ENCODE measurements at places on chromosomes 4 and X. TPM values are rescaled to one million over a fixed set of nuclear protein-coding genes. Genes with fewer than 3 reads are reported as not detected.

DNA sequence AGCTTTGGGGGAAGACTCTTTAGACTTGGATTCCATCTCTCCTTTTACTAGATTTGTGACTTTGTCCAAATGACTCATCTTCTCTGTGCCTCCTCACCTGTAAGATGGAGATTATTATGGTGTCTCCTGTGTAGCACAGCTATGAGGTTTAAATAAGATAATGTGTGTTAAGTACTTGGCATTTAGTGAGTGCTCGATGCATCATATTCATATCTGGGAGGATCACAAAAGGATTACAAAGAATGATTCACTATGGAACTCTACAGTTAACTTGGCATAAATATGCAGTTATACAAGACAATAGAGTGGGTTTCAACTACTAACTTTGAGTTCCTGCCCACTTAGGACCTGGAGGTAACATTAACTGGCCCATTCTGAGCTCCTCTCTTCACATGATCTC lies 2.3 kb downstream of the GBA3 start:
- no peak for DNase-seq
- no peak overlapping the region for H3K4me3 ChIP-seq
- H3K27ac ChIP-seq, result no peak overlapping the region
- no peaks in the 10 kb centered on the region for H3K4me1 ChIP-seq

DNA sequence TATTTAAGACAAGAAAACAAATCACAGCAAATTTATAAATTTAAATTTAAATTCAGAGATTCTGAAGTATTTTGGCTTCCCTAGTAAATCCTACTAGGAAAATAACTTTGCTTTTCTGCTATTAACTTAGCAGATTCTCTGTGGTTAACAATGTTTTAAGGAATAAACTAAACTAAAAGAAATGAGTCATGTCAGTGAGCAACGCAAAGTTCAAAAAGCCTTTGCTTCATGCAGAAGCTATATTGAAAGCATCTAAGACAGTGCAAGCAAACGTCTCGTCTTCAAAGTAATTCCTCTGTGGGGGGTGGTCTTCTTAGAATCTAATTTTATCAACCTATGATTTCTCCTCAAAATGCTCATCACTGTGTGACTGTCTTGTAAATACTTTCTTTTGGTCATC lies 30.1 kb downstream of the GABRB1 start:
- H3K27me3 ChIP-seq, result no peaks in the 10 kb centered on the region
- H3K4me1 ChIP-seq, result no peaks in the 10 kb centered on the region
- H3K27ac ChIP-seq, result no peak overlapping the region
- no peak for DNase-seq

Gene VSIG4
- 6.7 TPM for total RNA-seq

- no peak overlapping the region for H3K4me3 ChIP-seq
- DNase-seq, result no peak
- H3K27me3 ChIP-seq, result no peaks in the 10 kb centered on the region
Observed at GRCh38 chr4:176883681-176884418, 91.1 kb upstream of the VEGFC start.

DNA sequence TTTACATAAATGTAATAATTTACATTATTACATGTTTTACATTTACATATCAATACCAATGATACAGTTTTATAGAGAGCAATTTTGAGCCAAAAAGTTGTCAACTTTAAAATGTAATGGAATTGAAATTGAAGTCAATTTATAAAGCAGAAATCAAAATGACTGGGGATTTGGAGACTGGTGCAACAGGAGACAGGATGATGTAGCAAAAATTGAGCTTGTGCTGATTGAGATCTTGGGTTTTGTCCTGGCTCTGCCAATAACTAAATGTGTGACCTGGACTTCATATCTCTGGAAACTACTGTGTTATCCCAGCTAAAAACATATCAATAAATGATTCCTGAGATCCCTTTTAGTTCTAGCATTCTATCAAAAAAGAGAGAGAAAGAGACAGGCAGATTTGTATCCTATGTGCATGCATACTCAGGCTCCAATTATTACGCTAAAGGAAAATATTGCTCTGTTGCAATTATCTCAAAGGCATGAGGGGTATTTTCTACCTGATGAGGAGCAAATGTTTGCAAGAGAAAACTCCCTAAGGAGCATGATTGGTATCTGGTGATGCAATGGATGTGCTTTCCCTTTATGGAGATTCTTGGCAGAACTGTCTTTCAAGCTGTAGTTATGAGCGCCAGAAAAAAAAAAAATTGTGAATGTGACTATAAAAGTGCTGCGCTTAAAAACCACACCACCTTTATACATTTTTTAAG lies 14.7 kb downstream of the EXOC1L start:
- no peak overlapping the region for H3K4me3 ChIP-seq
- no peaks in the 10 kb centered on the region for H3K4me1 ChIP-seq
- H3K27ac ChIP-seq, result no peak overlapping the region
- no peaks in the 10 kb centered on the region for H3K36me3 ChIP-seq
- no peak for DNase-seq

Gene USP17L24
- total RNA-seq, result not detected

- H3K27me3 ChIP-seq, result no peaks in the 10 kb centered on the region
- no peak overlapping the region for H3K27ac ChIP-seq
- no peak overlapping the region for H3K4me3 ChIP-seq
- DNase-seq, result no peak
- H3K4me1 ChIP-seq, result no peaks in the 10 kb centered on the region
Observed at GRCh38 chr4:1317177-1318045, 27.7 kb downstream of the MAEA start.

GRCh38 chr4:123884922-123885321 lies 488.3 kb downstream of the SPRY1 start:
- no peak overlapping the region for H3K4me3 ChIP-seq
- H3K27ac ChIP-seq, result no peak overlapping the region
- DNase-seq, result no peak
- H3K27me3 ChIP-seq, result no peaks in the 10 kb centered on the region

DNA sequence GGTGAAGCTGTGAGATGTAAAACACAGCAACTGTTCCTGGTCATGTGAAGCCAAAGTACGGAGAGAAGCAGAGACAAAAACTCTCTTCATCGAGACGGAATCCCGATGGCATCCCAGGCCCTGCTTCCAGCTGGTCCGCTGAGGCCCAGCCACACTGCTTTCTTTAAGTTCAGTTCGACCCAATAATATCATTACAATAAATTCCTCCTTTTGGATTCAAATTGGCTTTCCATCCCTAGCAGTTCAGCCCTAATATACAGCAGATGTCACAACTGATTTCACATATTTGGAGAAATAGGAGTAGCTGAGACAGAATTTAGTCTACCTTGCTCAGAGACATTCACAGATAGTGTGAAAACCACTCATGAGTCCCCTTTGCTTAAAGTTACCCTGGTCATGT lies 98.3 kb upstream of the SPRY1 start:
- no peak overlapping the region for H3K27ac ChIP-seq
- no peaks in the 10 kb centered on the region for H3K36me3 ChIP-seq
- H3K4me1 ChIP-seq, result no peaks in the 10 kb centered on the region
- no peaks in the 10 kb centered on the region for H3K27me3 ChIP-seq

GRCh38 chr4:18248611-18249010 lies 227.1 kb upstream of the LCORL start:
- no peak for DNase-seq
- peaks cover 6% of the 10 kb centered on the region for H3K4me1 ChIP-seq
- H3K4me3 ChIP-seq, result no peak overlapping the region
- no peaks in the 10 kb centered on the region for H3K36me3 ChIP-seq
- no peaks in the 10 kb centered on the region for H3K27me3 ChIP-seq

DNA sequence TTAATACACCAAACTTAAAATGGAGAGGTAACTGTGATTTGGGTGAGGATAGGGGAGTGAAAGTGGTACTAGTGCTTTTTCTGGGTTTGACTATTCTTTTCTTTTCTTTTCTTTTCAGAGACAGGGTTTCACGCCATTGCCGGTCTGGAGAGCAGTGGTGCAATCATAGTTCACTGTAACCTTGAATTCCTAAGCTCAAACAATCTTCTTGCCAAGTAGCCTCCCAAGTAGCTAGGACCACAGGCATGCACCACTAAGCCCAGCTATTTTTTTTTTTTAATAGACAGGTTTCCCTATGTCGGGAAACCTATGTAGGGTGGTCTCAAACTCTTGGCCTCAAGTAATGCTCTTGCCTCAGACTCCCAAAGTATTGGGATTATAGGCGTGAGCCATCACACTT lies 3.0 kb upstream of the ARMCX4 start:
- no peak for DNase-seq
- no peak overlapping the region for H3K27ac ChIP-seq
- no peak overlapping the region for H3K4me3 ChIP-seq
- H3K27me3 ChIP-seq, result no peaks in the 10 kb centered on the region

Gene TRIM61
- not detected for total RNA-seq

Gene CT45A5
- total RNA-seq, result not detected

Gene NLRP2B
- not detected for total RNA-seq

GRCh38 chr4:181860668-181861067 lies 382.5 kb upstream of the TENM3 start:
- no peak overlapping the region for H3K27ac ChIP-seq
- H3K4me1 ChIP-seq, result no peaks in the 10 kb centered on the region
- no peak overlapping the region for H3K4me3 ChIP-seq
- H3K36me3 ChIP-seq, result no peaks in the 10 kb centered on the region

DNA sequence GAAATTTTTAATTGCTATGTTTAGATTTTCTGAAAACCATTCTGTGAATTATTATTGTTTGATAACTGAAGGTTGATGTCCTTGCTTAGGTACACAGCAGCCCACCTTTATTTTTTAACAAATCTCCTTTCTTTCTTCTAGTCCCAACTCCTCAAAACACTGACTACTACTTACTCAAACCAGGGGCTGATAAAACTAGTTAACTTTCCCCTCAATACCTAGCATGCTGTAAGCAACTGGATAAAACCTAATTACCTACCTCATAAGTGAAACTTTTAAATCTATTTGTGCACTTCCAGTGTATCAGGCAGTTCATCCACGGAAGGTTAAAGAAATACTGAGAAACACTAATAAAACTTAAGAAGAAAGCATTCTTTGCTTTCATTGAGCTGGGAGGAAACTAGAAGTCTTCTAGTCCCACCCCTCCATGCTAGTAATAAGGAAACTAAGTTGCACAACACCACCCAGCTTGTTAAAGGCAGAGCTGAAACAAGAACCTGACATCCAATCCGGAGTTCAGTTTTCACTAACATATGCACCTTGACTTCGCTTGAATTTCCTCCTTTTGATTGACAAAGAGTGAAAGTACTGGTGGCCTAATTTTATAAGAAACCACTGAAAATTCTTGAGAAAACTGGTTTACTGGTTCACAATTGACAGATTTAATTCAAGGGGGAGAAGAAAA lies 180.2 kb upstream of the TET2 start:
- no peak for DNase-seq
- H3K4me1 ChIP-seq, result peaks cover 19% of the 10 kb centered on the region
- H3K4me3 ChIP-seq, result no peak overlapping the region

DNA sequence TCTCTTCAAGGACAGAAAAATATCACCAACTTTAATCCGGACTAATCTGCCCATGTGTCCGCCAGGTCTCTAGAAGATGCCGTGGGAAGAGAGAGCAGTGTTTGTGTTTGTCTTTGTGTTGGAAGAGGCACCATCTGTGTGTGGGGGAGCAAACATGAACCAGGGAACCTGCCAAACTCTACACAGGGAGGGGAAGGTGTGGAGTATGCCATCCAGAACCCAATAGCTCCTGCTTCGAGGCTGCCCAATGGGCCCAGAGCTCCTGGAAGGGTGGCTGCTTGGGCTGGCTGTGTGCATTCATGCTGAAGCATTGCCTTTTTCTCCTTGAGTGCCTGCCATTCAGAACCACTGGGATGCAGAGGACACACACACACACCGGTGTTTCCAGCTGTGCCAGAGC lies 536.2 kb downstream of the MID1IP1 start:
- H3K4me1 ChIP-seq, result no peaks in the 10 kb centered on the region
- H3K27ac ChIP-seq, result peak overlapping the region; percentile 38
- H3K27me3 ChIP-seq, result no peaks in the 10 kb centered on the region
- H3K4me3 ChIP-seq, result no peak overlapping the region

GRCh38 chr4:2082118-2082517 lies 23.0 kb downstream of the NAT8L start:
- no peaks in the 10 kb centered on the region for H3K36me3 ChIP-seq
- no peaks in the 10 kb centered on the region for H3K4me1 ChIP-seq
- no peaks in the 10 kb centered on the region for H3K27me3 ChIP-seq

- H3K27me3 ChIP-seq, result no peaks in the 10 kb centered on the region
- no peaks in the 10 kb centered on the region for H3K36me3 ChIP-seq
- DNase-seq, result no peak
Observed at GRCh38 chr4:172143605-172144314, 330.6 kb downstream of the GALNTL6 start.

DNA sequence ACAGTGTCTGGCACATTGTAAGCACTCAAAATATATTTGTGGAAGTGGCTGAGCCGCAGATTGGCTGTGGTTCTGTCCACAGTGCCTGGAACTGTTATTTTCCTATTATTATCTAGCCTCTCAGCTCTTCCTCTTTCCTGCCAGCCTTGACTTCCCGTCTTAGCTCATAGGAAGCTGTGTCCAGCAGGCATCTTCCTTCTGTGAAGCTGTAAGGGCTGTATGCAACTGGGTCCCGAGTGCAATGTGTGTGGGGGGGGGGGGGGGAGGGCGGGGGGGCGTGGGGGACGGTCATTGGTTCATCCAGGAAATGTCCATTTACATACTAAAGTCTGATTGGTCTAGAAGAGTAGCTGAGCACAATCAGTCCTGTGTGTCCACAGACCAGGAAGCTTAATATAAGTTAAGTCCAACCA lies 210.7 kb downstream of the PDGFRA start:
- H3K4me3 ChIP-seq, result no peak overlapping the region
- no peaks in the 10 kb centered on the region for H3K4me1 ChIP-seq
- H3K36me3 ChIP-seq, result no peaks in the 10 kb centered on the region
- no peaks in the 10 kb centered on the region for H3K27me3 ChIP-seq
- no peak for DNase-seq

DNA sequence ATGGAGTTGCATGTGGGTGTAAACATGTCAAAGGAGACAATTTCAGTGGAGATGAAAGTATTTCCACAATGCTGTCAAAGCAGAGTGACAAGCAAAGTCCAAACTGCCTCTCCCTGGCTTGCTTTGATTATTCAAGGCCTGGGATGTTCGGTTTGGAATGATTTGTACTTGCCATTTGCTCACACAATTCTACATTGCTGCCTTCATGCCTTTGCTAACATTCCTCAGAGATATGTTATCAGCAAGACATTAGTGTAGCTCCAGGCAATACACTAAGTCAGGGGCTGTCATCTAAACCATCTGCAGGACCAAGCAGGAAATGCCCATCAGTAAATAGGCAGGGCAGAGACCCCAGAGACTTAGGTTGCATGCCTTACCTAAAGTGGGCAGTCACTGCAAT lies 79.6 kb upstream of the C1QTNF7 start:
- H3K4me3 ChIP-seq, result no peak overlapping the region
- DNase-seq, result no peak
- no peak overlapping the region for H3K27ac ChIP-seq
- no peaks in the 10 kb centered on the region for H3K27me3 ChIP-seq
- H3K36me3 ChIP-seq, result no peaks in the 10 kb centered on the region

DNA sequence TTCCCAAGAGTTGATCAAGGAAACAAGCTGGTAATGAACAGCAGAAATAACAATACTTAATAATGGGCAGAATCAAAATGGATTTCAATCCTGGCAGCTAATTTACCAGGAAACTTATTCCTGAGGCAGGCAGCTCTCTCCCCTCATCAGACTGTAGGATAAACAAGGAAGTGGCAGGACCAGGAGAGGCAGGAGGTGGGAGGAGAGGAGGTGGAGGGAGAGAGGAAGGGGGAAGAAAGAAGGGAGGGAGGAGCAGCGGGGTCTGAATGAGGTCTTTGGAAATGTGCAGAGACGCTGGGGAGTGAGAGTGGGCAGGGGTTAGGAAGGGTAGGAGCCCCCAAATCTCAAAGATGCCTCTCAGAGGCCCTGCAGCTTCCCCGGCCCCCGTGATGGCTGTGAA lies 231.5 kb downstream of the BCOR start:
- H3K36me3 ChIP-seq, result no peaks in the 10 kb centered on the region
- DNase-seq, result no peak
- no peak overlapping the region for H3K4me3 ChIP-seq
- no peak overlapping the region for H3K27ac ChIP-seq
- H3K27me3 ChIP-seq, result no peaks in the 10 kb centered on the region
- H3K4me1 ChIP-seq, result no peaks in the 10 kb centered on the region

Data from esophagus squamous epithelium (tissue), 5 donors.